ENCODE measurements at places on chromosomes 6 and 20. TPM values are rescaled to one million over a fixed set of nuclear protein-coding genes. Genes with fewer than 3 reads are reported as not detected.

KIF13A gene
- total RNA-seq, result 30.1 TPM

DNA sequence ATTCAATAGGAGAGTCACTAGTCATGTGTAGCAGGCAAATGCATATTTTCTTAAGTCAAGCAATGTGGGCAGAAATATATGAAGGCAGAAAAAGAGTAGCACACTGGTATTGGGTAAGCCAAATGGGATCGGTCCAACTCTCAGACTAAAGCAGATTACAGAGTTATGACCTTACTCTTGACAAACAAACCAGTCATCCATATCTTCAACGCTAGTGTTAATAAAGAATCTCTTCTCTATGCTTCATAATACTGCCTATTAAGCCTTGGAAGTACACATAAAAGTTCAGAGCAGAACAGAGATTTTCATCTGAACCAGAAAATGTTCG lies 320.2 kb upstream of the JARID2 start:
- no peaks in the 10 kb centered on the region for H3K36me3 ChIP-seq
- H3K27me3 ChIP-seq, result no peaks in the 10 kb centered on the region
- no peak for DNase-seq
- no peak overlapping the region for H3K4me3 ChIP-seq

- no peak overlapping the region for H3K4me3 ChIP-seq
- peaks cover 3% of the 10 kb centered on the region for H3K4me1 ChIP-seq
- H3K27ac ChIP-seq, result no peak overlapping the region
Observed at GRCh38 chr6:163285691-163286090, 128.8 kb upstream of the QKI start.

- no peaks in the 10 kb centered on the region for H3K36me3 ChIP-seq
- no peaks in the 10 kb centered on the region for H3K27me3 ChIP-seq
- DNase-seq, result no peak
- H3K4me1 ChIP-seq, result no peaks in the 10 kb centered on the region
Observed at GRCh38 chr6:144053601-144054000, 41.8 kb downstream of the SF3B5 start.

GRCh38 chr20:52937591-52938100 lies 34.5 kb upstream of the TSHZ2 start:
- H3K4me3 ChIP-seq, result no peak overlapping the region
- no peak for DNase-seq
- H3K27ac ChIP-seq, result no peak overlapping the region

Measured in K562 (cell line).